ENCODE measurements at places on chromosomes 3 and 15.

DNA sequence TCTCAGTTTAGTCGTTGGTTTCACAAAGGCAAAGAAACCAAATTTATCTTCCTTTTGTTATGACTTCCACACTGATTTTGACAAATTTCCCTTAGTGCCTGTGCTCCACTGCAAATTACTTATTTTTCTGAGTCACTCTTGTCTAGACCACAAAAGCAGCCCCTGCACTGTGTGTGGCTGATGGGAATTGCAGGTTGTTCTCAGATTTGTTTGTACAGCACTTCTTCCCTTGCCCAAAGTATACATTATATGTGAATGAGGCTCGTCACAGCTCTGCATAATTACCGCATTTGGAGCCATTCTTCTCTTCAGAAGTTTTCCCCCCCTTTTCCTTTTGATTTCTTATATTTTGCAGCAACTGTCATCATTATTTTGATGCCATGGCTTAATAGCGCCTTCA lies 354.2 kb upstream of the IL12A start:
- DNase-seq, result no peak

DNA sequence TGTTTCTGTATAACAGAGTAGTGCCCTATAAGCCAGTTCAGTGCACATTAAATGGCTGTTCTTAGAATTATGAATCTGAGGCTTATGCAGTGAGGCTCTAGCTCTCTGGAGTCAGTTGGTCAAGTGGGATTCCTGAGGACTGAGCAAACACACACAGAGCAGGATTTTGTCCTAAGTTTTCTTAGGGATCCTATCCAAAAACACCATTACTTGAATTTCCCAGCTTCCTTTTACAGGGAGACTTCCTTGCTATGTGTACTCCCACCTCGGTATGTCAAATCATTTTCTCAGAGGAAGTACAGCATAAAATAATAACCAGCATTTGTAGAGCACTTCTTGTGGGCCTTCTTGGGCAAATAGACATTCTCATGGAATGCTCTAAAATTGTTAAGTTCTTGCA lies 63.1 kb upstream of the GOLGA6B start:
- no peak for DNase-seq

DNA sequence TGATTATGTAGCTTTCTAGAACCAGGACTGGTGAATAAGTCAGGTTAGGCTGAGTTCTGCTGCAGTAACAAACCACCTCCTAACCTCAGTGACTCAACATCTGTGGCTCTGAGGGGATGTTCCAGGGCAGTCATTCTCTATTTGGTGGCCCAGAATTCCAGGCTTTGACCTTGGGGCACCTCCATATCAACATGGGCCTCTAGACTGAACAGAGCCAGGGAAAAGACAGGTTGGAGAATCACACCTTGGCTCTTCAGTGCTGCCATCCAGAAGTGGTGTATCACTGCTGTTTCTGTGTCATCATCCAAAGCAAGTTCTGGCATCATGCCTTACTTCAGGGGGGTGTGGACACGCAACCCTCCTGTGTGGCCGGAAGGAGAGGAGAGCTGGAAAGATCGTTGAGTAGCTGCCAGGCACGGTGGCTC lies 15.3 kb downstream of the ZBTB47 start:
- no peak for DNase-seq

- DNase-seq, result peak; percentile 86
Measured at GRCh38 chr3:152196782-152197181, 71.9 kb upstream of the MBNL1 start.

- DNase-seq, result peak; percentile 64
Measured at GRCh38 chr3:45724911-45725310, 35.7 kb downstream of the SACM1L start.

GRCh38 chr3:67109651-67110204 lies 111.6 kb downstream of the KBTBD8 start:
- DNase-seq, result peak; percentile 44

- no peak for DNase-seq
Measured at GRCh38 chr3:149428087-149428486, 46.4 kb upstream of the TM4SF4 start.

DNA sequence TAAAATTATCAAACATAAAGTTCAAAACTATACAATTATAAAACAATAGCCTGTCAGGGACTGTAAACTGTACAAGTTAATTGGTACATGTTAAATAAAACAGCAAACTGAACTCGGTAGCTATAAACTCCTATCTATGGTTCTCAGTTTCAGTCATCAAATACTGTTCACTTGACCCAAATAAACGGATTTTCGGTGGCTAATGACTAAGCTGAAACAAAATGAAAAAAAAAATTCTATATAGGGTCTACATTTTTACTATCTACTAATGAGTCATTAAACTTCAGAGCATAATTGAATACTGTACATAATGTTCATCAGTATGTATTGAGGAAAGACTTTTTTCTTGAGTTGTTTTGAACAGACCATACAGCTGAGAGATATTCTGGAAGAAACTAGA lies 6.6 kb downstream of the PROK2 start:
- no peak for DNase-seq

DNA sequence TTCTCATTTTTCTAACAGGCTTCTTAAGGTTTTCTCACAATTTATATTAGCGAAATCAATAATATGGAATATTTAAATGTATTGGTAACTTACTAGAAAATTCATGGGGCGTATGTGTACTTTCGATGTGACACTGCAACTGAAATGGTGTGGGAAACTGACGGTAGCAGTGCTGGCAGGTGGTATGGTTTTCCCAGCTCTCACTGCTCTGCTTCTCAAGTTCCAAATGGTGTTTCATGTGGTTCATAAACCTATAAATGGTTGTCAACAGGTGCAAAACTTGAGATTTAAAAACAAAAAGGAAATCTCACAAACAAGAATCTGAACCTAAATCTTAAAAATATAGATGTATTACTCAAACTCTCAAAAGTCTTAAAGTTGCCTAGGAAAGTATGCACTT lies 54.7 kb downstream of the ZNF280D start:
- DNase-seq, result no peak

DNA sequence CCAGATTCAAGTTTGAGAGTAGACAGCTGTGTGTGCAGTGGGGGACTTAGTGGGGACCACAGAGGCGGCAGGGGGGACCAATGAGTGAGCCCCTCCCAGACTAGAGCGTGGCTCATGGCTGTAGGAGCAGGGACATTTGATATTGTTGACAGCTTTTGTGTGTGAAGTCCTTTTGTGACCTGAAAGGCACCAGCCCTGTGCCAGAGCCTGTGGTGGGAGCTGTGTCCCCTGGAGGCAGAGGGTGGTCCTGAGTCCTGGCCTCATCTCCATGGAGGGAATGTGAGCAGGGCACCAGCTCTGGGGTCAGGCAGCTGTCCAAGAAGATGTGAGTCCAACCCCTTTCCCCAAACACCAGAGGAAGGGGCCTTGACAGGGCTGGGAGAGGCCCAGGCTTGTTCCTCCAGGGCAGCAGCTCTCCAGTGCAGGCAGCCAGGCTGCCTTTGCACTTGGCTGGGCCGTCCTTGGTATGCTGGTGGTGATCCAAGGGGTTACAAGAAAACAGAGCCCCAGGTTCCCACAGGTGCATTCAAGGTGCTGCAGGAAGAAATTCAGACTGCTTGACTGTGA lies 10.1 kb upstream of the C3orf22 start:
- DNase-seq, result no peak

GRCh38 chr3:104632521-104632920 lies 734.2 kb upstream of the ALCAM start:
- DNase-seq, result no peak

DNA sequence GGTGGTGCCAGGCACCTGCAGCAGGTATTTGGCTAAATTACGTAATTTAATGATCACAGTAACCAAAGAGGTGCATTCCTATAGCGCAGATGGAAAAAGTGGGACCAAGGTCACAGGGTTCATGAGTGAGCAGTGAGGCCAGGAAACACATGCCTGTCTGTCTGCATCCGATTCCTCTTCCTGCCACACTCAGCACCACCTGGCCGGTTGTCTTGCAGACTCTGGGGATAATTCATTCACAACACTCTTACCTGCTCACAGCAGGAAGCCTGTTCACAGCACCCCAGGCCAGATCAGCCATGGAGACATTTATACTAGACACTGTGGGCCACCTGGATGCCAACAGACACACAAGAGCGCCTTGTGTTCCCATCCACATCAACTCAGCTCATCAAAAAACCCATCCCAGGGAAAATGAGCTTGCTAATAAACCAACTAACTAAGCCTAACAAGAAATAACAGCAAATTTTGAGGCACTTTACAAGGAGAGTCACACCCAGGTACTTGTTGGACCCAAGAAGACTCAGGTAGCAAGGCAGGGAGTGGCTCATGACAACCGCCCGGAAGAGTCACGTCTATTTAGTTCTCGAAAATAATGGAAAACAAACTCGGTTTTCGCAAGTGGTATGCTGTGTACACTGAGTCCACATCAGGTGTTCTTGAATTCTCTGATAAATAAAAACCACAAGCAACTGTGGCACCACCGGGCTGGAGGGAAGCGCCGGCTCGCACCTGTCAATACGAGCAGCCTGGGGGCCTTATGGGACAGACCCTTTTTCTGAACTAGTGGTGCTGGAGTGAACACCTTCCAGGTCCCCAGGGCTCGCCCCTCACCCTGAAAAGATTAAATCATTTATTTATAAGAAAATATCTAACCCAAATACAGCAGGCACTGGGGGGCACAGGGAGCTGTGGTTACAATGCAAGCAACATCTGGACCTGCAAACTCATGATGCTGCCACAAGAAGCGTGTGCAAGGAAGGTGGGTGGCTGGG lies 40.5 kb downstream of the FAM174B start:
- no peak for DNase-seq

DNA sequence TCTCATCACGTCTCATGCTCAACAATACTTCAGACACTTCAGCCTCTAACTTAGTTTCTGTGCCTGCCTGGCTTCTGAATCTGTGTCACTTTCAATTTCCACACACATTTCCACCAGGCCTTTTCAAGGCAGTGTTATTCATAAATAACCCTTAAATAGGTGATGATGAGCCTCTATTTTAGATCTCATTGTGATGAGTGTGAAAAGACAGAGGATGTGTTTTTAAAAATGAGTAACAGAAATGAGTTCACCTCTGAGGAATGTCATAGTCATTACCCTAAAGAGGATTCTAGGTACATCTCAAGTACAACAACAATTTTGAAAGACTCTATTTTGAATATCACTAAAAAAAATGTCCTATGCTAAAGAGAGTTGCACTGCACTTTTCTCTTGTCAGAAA lies 64.6 kb downstream of the STAC start:
- DNase-seq, result no peak

GRCh38 chr3:169929830-169930519 lies 18.6 kb downstream of the SAMD7 start:
- DNase-seq, result peak; percentile 23

DNA sequence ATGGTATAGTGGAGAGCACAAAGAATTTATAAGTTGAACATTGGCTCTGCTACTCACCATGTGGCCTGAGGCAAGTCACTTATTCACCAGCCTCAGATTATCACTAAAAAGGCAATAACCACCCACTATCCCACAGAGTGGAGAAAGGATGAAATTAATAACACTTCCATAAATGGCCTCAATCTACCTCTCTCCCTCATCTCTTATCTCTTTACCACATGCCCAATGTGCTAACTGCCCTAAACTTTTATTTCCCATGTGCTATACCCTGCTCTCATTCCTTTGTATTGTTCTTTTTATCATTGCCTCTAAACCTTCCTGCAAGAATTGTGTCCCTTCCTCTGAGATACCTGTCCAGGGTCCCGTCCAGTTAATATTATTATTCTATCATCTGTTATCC lies 26.0 kb downstream of the SLC12A6 start:
- no peak for DNase-seq

- DNase-seq, result peak; percentile 18
Measured at GRCh38 chr3:141764986-141765385, 1.8 kb downstream of the GRK7 start.

GRCh38 chr15:41417418-41418195 lies 712 bp downstream of the RTF1 start:
- peak; percentile 58 for DNase-seq

DNA sequence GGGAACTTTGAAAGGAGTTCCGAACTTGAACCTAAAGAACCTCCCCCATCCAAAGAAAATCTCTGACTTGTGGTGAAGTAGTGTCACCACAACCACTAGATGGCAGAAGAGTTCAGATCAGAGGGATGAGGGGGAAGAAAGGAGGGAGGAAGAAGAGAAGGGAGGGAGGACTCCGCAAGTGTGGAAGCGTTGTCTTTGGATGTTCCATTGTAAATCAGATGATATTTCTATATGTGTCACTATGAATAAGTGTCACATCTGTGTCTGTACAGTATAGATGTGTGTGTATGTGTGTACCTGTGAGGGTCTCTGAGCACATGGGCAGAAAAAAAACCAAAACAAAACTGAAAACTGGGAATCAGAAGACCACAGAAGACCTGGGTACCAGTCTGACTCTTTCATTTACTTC lies 16.9 kb downstream of the SLC24A1 start:
- DNase-seq, result peak; percentile 77

DNA sequence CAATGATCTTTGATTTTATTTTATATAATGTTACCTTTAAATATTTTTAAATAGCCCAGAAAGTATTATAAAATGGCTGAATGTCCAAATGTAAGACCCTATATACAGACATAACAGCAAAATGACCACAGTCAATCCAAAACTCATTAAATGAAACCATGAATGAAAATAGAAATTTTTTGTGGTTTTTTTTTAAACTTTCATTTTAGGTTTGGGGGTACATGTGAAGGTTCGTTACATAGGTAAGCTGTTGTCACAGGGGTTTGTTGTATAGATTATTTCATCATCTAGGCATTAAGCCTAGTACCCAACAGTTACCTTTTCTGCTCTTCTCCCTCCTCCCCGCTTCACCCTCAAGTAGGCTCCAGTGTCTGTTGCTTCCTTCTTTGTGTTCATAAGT lies 108.8 kb downstream of the FAIM start:
- no peak for DNase-seq

DNA sequence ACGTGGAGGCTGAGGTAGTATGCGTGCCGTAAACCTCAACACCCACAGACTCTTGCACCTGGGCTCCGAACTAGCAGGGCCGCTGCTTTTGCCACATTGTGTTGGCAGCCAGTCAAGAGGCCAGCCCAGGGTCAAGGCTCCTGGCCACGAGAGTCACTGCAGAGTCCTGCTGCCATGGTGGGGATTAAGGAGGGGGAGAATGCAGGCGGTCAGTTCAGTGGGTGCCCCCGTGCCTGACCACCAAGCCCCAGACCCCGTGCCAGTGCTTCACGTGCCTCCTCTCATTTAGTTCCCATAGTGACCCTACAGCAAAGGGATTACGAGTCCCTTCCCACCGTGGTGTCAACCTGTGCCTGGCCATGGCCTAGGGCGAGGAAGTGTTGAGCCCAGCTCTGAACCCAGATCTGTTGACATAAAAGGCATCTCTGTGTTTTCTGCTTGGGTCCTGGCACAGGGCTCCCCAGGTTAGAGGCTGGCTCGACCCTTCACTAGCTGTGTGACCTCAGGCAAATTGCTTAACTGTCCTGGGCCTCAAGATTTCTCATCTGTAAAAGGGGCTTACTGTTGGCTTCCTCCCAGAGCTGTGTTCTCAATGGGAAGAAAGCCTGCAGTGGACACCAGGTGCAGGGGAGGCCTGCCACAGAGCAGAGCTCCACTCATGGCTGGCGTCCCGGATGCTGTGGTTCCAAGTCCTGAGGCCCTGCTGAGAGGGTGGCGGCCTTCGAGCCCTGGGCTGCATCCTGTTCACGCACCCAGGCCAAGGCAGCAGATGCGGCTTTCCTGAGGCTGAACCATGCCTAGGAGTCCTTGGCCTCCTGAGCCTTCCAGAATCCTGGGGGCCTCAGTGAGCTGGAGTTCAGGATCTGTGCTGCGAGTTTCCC lies 32.8 kb downstream of the FBLN2 start:
- no peak for DNase-seq

GRCh38 chr15:49718234-49718633 lies 97.4 kb downstream of the DTWD1 start:
- peak; percentile 86 for DNase-seq
